Upper lobe of left lung (tissue), 6 donors: ENCODE measurements at places on chromosomes 13 and 19. TPM values are rescaled to one million over a fixed set of nuclear protein-coding genes. Genes with fewer than 3 reads are reported as not detected.

The MBNL2 gene
- total RNA-seq, result 42.8 TPM

The SMIM17 gene
- 0.30 TPM for total RNA-seq

The OR7C1 gene
- total RNA-seq, result not detected

The ZNF497 gene
- 2.5 TPM for total RNA-seq

The TMC4 gene
- total RNA-seq, result 46.8 TPM
